NCI-H146 (cell line): ENCODE measurements at places on chromosomes 1 and 21.

- DNase-seq: no peak
Observed at GRCh38 chr1:115233598-115233997, 104.5 kb downstream of the NGF start.

DNA sequence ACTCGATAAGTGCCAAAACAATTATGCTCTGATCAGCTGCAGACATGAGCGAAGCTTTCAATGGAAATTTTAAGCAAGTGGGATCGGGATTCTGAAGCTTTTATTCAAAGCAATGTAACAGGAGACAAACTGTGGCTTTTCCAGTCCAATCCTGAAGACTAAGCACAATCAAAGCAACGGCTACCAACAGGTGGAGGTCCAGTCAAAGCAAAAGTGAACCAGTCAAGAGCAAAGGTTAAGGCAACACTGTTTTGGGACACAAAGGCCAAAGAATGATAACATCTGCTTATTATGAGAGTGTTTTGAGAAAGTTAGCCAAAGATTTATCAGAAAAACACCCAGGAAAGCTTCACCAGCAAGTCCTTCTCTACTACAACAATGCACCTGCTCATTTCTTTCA lies 170.1 kb downstream of the SEC16B start:
- DNase-seq: no peak

- DNase-seq: no peak
Observed at GRCh38 chr1:185644531-185644930, 89.7 kb upstream of the HMCN1 start.

DNA sequence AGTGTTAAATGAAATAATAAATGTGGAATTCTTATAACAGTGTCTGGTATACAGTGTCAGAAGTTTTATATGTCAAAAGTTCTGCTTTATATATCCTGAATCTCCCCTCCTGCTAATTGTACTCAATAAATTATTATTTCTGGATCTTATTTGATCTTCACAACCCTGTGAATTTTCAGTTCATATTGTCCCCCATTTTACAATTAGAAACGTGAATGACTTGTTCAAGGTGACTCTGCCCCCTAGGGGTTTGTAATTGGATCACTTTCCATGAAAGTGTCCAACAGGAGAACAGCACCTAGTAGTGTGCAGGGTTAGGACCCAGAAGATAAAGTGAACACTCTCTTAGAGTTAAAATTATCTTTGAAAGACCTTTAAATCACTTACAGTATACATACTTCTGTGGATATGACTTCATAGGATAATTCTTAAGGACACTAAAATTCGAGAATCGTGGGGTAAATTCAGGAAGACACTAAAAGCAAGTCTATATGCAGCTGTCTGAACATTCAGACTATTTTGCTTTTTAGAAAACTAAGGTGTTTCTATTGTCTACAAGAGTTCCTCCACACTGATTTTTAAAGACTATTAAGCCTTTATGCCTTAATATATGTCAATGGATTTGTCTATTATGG lies 4.5 kb upstream of the DDR2 start:
- peak; percentile 42 for DNase-seq

DNA sequence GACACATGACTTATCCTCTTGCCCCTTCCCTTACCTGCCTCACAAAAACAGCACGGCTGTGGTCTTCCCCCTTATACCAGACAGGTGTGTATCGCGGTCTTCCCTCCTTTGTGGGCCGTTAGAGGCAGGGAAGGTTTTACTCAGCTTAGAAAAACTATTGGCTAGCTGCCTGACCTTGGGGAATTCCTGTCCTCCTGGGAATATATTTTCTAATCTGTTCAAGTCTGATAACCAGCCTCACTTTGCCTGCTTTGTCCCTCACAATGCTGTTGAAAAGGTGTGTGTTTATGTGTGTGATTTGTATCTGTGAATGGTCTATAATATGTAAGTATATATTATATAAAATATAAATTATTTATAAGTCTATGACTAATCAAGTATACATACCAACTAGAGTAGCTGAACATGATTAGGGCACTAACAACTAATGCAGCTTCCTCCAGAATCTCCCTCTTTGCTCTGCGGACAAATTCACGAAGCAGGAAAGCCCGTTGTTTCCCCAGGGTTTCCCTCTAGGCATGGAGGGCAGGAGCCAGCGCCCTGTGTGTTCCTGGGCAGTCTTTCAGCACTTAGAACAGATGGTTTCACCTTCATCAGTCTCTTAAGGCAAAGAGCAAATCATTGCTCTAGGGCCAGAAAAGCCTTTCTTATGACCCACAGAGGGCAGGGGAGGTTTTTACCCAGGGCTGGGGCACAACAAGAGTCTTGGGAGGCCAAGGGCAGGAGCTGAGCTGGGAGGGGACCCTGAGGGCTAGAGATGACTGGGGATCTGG lies 25.6 kb downstream of the SLC26A9 start:
- no peak for DNase-seq

- DNase-seq: no peak
Observed at GRCh38 chr1:165647517-165647916, 16.5 kb downstream of the MGST3 start.

DNA sequence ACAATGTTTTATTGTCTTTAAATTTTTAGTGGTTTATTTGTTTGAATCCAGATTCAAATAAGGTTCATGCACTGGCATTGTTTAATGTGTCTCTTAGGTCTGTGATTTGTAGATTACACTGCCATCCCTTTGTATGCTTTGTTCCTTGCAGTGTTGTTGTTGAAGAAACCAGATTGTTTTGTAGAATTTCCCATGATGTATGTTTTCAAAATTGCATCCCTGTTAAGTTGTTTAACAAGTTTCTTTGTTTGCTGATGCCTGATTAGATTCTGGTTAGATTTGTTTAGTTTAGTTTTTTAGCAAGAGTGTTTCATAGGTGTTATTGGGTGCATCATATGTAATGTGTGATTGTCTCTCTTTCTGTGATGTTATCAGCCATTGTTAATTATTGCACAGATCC lies 5.5 kb upstream of the AVPR1B start:
- DNase-seq: no peak

DNA sequence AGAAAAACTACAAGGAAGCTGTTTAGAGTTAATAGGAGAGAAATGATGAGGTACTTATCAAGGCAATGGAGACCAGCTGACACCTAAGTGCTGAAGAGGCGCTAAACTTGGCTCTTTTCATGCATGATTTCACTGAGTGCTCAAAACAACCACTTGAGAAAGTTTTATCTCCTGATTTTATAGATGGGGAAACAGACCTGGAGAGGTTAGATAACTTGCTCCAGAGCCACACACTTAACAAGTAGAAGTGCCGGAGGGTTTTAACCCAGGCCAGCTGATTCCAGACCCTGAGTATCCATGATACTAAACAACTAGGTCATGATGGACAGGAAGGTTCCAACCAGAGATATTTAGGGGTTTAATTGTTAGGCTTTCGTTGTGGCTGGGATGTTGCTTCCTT lies 25.9 kb downstream of the UBE2U start:
- DNase-seq: no peak

DNA sequence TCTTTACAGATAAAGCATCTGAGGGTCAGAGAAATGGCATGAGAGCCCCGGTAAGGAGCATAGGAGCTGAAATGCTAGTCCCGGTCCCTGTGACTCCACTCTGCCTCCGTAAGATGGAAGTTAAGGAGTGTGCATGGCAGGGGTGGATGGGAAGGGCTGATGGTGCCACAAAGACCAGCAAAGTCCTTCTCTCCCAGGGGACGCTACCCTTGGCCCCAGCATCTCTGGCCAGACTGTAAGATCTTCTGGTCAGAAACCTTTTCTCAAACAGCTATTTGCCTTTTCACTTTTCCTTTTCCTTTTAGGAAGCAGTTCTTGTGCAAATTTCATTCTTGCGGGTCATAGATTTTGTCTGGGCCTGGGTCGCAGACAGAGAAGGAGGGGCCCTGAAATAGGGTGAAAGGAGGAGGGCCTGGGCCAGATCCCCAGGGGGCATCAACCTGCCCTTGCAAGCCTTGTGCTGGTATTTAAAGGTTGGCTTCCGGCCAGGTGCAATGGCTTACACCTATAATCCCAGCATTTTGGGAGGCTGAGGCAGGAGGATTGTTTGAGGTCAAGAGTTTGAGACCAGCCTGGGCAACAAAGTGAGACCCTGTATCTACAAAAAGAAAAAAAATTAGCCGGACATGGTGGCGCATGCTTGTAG lies 14.4 kb upstream of the EPS8L3 start:
- DNase-seq: no peak

DNA sequence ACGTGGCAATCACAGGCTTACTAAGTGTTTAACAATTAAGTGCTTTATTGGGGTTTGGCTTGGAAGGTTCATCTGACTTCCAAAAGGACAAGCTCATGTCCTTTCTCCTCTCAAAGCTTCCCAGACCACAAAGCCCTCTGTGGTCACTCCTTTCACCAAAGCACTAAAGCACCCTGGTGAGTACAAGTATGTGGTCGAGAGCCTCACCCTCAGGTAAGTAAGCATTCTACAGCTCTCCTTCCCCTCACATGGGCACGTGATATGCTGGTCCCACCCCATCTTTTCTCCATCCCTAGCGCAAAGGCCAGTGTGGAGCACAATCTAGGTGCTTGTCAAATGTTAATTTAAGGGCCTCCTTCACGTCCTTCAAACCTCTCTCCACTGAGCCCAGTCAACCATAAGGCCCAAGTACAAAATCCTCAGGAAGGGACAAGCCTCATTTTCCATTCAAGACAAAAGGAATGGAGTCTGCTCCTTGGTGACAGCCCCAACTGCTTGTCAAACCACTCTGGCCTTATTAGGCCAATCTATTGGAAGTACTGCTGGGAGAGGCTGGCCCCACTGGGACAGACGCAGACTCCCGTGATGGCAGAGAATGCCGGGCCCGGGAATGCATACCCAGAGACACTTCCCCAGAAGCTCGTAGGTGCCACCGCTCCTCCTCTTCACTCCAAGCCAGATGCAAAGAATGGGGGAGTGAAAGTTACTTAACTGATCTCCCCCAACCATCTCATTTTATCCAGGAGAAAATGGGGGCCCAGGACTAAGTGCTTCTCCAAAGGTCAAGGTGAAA lies 7.8 kb downstream of the STMN1 start:
- DNase-seq: no peak

GRCh38 chr1:55143684-55144083 lies 71.5 kb downstream of the USP24 start:
- peak; percentile 22 for DNase-seq

DNA sequence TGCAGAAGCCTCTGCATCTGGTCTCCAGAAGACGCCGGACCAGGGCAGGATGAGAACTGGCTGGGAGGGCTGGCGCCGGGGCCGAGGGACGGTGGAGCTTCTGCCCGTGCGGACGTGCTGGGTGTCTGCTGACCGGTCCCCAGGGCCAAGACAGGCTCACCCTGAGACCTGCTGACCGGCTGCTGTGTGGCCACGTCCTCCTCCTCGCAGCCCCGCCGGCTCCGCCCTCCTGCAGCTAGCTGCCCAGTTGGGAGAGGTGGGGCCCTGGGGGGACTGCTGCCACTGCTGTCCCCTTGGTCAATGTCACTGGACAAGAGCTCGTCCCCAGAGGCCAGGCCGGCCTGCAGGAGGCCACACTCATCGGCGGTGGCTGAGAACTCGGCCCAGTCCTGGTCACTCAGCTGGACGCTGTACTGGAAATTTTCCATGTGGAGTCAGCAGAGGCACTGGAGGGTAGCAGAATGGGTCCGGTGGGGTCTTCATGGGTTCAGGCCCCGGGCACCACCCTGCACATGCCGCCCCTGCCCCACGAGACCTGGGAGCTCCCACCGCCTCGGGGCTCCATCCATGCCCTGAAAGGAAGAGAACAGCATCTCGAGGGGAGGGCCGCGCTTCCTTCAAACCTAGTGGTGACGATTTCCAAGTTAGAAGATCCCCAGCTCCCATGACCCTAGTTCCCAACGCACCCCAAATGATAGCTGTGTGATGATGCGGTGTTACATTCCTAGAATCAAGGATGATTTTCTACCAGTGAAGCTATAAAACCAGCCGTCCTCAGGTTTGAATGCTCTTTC lies 1.1 kb downstream of the PERM1 start:
- DNase-seq: no peak

- no peak for DNase-seq
Observed at GRCh38 chr1:156140879-156141707, 12.3 kb upstream of the SEMA4A start.

GRCh38 chr1:55310505-55310971 lies 95.4 kb upstream of the USP24 start:
- no peak for DNase-seq

- no peak for DNase-seq
Observed at GRCh38 chr1:112304126-112304525, 91.9 kb upstream of the CTTNBP2NL start.

- DNase-seq: no peak
Observed at GRCh38 chr1:101613546-101613945, 376.7 kb downstream of the S1PR1 start.

DNA sequence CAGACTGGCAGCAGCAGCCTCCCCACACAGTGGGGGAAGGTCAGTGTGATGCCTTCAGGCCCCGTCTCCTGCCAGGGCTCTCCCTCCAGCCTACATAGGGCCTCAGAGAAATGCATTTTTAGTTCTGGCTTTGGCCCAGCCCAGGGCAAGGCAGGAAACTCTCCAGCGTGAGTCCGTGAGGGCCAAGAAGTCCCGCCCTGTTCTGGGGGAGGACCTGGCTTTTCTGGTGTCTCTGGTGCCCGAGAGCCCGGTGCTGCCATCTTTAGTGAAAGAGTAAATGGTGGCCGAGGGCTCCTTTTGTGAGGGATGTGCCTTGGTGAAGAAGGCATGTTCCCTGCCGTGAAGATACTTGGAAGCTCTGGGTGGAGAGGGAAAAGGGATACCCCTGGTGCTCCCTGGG lies 14.8 kb upstream of the DIP2A start:
- DNase-seq: no peak

DNA sequence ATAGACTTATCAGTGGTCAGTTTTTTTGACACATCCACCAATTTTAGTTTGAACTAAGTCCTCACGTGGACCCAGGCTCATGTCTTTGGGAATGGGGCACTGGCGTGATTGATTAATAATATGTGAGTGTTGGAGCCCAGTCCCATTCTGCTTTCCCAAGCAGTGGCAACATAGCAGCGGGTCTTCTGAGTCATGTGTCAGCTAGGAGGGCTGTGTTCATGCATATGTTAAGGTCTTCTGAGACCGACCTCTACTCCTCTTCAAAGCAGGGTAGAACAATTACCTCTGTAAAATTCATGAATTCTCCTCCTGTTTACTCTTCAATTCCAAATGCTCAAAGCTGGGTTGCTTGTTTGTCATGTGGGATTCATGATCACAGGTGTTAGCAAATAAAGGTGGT lies 291.3 kb downstream of the CAMTA1 start:
- DNase-seq: no peak

- no peak for DNase-seq
Observed at GRCh38 chr1:4395158-4395557, 259.3 kb upstream of the AJAP1 start.

DNA sequence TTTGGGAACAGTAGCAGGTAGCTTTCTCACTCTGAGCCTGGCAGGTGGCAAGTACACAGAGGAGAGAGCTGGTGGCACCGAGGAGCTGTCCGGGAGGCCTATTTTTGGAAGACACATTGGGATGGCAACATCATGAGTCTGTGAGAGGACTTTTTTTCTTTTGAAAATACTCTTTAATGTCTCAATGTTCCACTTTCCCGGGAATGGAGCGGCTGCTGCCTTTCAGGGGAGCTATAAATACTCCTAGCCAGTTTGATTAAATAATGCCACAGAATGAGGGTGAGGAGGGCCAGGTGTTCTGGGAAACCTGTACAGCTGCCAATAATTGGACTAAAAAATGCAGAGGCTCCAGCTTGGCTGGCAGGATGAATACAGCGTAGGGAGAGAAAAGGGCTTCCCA lies 93.3 kb upstream of the COG2 start:
- peak; percentile 72 for DNase-seq
